ENCODE measurements at places on chromosomes 16 and 17. TPM values are rescaled to one million over a fixed set of nuclear protein-coding genes. Genes with fewer than 3 reads are reported as not detected.

NEURL4 gene
- total RNA-seq, result 75.2 TPM

LIMD2 gene
- total RNA-seq, result 109 TPM

GRCh38 chr16:73717266-73717974 lies 579.2 kb upstream of the PSMD7 start:
- DNase-seq, result no peak
- H3K36me3 ChIP-seq, result no peaks in the 10 kb centered on the region
- no peak overlapping the region for H3K4me3 ChIP-seq

- no peaks in the 10 kb centered on the region for H3K36me3 ChIP-seq
- DNase-seq, result no peak
- H3K4me1 ChIP-seq, result peaks cover 26% of the 10 kb centered on the region
- H3K27me3 ChIP-seq, result no peaks in the 10 kb centered on the region
These were observed 18.8 kb upstream of the MYOCD start for GRCh38 chr17:12646761-12647422.

- H3K36me3 ChIP-seq, result no peaks in the 10 kb centered on the region
- no peak overlapping the region for H3K27ac ChIP-seq
- H3K27me3 ChIP-seq, result peaks cover 4% of the 10 kb centered on the region
- no peak for DNase-seq
These were observed 82.2 kb downstream of the PLXDC1 start for GRCh38 chr17:39069114-39069756.

- peaks cover 40% of the 10 kb centered on the region for H3K36me3 ChIP-seq
- DNase-seq, result peak; percentile 42
- peak overlapping the region; percentile 98 for H3K27ac ChIP-seq
These were observed 827 bp downstream of the CDK10 start for GRCh38 chr16:89687092-89687940.

ALDOC gene
- 5.6 TPM for total RNA-seq

TMEM95 gene
- not detected for total RNA-seq

- peaks cover 2% of the 10 kb centered on the region for H3K4me1 ChIP-seq
- H3K27me3 ChIP-seq, result no peaks in the 10 kb centered on the region
- DNase-seq, result no peak
- H3K36me3 ChIP-seq, result no peaks in the 10 kb centered on the region
These were observed 32.5 kb downstream of the DGKE start for GRCh38 chr17:56866496-56866895.

DNA sequence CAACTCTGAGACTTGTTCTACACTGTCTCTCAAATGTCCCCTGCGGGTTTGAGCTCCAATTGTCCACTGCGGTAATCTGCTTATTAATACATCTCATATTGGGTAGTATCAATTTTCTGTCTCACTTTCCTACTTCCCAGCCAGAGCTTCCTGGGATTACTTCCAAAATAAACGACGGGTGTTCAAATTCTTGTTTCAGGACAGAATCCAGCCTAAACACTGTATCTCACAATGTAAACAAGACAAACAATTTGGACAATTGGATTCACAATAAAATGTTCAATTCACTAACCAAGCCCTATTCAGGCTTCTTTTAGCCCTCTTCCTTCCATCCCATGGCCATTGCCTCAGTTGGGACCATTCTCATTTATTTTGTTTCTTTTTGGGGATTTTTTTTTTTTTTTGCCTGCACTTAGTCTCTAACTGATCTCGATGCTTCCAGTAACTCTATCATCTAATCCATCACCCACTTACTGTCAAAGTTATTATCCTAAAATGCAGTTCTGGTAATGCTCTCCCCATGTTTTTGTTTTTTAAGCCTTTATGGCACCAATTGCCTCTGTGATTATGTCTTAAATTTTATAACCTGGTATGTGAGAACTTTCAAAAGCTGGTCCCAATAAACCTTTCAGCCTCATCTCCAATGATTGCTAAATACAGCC lies 2.0 kb upstream of the VAT1L start:
- no peak for DNase-seq
- H3K4me1 ChIP-seq, result peaks cover 15% of the 10 kb centered on the region
- no peaks in the 10 kb centered on the region for H3K36me3 ChIP-seq
